ENCODE measurements at places on chromosomes 12 and 14.

DNA sequence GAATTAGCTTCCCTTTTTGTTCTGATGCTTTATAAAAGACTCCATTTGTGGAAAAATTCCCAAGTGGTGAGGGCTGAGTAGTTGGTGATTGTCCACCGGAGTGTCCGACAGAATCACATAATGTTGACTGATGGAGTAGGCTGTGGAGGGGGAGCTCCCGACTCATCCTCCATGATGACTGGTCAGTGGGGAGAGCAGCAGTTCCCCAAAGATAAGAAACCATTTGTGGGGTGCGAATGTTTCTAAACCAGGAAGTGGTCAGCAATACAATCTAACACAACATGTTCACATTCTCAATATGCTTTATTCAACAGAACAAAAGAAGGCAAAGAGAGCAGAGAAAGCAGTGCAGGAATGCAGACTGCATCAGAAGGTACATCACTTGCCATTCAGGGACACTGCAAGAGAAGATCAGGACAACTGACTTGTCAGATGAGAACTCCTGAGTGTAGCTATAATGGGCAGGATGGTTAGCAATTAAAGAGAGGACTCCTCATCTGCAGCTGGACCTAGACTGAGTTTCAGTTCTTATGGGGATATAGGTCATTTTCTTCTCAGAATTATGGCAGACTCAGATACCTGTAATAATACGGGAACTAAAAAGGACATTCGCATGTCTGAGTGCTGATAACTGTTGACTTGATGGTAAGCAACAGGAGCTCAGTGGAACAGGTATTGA lies 5.4 kb downstream of the KRT6B start:
- no peak for DNase-seq

DNA sequence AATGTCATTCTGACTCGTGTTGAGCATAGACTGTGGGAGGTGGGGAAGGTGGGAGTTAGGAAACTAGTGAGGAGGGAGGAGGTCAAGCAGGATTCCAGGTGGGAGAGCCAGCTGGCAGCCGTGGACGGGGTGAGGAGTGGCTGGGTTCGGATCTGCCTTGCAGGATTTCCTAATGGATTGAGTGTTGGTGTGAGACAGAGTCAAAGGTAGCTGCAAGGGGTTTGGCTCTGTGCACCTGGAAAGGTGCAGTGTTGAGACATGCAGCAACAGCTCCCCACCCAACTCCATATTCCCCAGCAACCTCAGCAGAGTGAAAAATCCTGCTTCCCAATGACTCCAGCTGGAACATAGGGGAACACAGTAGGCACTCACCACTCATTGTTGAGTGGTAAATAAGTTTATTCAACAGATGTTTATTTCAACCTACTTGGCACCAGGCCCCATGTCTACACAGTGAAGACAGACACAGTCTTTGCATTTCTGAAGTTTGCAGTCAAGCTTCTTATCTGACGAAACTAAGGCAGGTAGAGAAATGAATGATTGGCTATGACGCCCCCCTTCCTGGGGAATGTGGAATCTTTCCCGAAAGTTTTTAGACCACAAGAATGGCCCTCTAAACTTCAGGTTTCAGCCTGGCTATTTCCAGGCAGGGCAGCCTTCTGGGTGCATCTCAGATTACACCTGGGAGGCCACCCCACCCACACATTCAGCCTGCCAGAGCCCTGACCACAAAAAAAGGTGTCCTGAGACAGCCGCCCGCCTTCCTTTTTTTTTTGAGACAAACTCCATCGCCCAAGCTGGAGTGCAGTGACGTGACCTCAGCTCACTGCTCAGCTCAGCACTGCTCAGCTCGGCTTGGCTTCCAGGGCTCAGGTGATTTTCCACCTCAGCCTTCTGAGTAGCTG lies 37.9 kb upstream of the PLEKHG6 start:
- DNase-seq, result no peak

- DNase-seq, result no peak
Observed at GRCh38 chr12:128519426-128519825, 252.5 kb downstream of the TMEM132C start.

GRCh38 chr12:88401155-88401554 lies 179.1 kb downstream of the KITLG start:
- no peak for DNase-seq

DNA sequence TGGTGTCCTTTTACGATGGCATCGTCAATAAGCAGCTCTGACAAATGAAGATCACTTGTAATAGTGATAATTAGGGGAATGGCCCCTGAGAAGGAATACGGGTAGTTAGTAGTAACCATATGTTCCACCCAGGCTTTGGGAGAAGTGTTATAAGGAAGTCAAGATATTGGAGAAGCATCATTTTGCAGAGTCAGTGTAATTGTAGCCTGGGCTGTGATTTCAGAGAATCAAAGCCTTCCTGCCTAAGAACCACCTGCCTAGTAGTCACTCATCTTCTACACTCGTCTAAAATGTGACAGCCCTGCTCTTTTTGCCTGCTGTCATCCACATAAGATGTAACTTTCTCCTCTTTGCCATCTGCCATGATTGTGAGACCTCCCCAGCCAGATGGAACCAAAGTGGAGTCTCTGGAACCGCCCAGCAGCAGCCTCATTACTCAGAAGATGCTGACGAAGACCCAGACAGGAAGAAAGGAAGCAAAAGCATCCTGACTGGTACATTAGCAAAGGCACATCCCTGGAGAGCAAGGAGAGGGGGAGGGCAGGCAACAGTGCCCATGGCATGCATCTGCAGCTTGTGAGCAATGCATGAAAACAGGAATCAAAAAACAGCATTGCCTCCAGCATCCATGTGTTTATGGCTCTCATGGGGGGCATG lies 12.6 kb upstream of the EDDM3A start:
- no peak for DNase-seq

GRCh38 chr12:28066879-28067278 lies 94.3 kb upstream of the PTHLH start:
- no peak for DNase-seq

DNA sequence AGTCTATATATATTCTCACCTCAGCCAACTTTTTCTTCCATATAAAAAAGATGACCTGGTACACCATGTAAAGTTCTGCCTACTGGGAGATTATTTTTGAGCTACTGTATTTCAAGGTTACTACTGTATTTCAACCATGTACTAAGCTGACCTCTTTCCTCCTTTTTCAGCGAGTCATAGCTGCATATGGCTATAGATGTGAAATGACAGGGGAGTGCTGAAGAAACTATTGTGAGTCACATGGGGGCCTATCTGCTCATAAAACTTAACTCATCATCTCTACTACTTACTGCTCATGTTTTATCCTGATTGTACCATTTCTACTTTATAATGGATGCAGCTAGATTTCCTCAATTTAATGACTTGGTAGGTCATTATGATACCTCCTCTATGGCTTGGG lies 571.4 kb upstream of the ATP2B1 start:
- DNase-seq, result no peak

DNA sequence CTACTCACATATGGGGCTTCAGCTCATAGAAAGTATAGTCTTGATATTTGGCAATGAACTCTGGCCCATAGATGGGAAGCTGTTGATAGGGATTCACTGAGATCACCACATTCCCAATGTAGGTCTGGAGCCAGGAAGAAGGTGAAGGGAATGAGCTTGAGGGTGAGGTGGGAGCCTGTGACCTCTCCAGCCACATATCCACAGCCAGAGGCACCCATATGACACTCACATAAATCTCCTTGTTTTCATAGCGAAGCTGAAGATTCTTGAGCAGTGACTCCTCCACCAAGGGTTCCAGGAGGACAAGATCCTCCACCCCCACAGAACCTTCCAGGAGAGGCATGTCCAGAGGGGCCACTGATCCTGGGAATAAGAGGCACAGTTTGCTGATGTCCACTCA lies 1.9 kb downstream of the MYO1A start:
- no peak for DNase-seq

DNA sequence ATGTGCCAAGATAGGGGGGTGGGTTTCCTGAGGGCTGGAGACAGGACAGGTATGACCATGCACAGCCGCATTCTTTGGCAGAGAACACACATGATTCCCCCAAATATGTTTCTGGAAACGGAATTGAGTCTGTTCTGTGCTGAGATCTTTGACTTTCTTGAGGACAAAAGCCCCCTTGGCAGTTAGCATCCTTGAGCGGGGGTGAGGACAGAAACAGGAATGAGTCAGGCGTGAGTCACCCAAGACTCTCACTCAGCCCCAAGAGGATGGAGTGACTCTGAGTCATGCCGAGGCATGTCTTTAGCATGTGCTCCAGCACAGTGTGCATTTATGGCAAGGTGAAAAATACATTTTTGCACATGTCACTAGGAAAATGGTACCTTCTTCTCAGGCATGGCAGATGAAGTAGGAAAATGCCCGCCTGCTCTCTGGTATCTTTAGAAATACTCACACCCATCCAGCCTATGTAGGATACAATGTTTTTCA lies 52.1 kb downstream of the DAD1 start:
- DNase-seq, result peak; percentile 66

- DNase-seq, result no peak
Observed at GRCh38 chr14:35682802-35683201, 126.3 kb downstream of the RALGAPA1 start.

DNA sequence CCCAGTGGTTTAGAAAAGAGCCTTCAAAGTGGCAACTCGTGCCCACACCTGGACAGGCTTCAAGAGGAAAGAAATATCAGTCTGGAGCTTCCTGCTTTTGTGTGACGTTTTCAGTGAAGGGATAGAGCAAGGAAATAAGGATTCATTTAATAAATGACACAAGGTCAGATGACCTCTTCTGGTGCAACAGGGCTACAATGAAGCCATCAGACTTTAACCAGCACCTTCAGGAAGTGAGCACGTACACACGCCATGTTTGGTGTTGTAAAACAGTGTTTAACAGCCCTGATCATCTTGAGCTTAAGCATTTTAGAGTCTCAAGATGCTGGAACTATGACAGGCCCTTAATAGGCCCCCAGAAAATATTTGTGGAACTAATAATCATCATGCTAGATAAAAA lies 59.1 kb downstream of the CCDC60 start:
- no peak for DNase-seq

- DNase-seq, result no peak
Observed at GRCh38 chr12:1594006-1594260, 448 bp downstream of the FBXL14 start.

DNA sequence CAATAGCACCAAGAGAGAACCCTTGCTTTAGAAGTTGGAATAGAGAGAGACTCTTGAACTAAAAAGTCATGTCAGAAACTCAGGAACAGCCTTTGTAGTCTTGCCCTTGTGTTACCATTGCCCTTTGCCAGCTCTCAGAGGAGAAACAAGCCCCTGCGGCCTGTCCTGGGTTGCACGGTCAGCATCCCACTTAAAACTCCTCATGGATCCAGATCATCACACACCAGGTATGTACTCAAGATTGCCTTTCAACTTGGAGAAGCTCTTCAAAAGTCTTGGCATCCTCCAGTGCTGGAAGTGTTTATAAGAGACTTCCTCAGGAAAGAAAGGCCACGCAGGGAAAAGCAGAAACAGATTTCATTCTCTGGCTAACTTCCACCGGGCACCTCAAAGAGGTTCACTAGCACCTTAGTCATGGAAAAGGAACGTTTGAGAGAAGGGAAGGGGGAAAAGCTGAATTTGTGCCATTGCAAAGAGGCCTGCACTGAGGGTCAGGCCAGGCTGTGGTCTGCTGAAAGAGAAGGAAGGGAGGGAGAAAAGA lies 594.2 kb downstream of the MED13L start:
- DNase-seq, result no peak

- no peak for DNase-seq
Observed at GRCh38 chr12:79873201-79873600, 61.7 kb downstream of the PPP1R12A start.

DNA sequence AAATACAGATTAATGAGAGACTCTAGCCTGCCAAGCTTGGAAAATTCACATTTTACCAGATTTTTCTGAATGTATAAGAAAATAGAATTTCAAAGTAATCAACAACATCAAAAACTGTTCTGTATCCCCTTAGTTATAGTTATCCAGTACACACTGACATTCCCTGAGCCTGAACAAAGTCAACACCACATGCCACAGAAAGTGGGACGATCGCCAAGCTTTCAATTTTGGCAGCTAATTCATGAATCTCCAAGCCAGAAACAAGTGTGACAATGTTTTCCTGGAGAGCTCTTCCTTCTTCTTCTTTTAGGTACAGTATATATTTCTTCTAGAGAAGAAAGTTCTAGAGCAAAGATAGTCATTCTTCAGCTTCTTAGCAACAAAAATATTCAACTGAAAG lies 290.2 kb downstream of the PRKD1 start:
- no peak for DNase-seq

DNA sequence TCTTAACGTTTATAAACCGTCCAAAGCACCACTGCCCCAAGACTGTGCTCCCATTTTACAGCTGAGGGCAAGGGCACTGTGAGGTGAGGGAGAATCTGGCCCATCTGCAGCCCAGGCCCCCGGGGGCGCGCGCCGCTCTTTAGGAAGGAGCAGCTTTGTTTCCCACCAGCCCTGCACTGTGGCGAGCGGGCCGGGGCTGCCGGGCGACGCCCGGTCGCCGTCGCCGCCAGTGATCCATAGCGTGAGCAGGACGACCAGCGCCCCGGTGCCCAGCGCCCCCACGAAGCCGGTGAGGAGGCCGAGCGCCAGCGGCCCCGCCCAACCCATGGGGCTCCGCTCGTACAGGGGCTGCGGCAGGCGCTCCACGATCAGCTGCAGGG lies 34.6 kb downstream of the FIGNL2 start:
- DNase-seq, result no peak

- DNase-seq, result no peak
Observed at GRCh38 chr14:68937471-68938270, 41.4 kb downstream of the ACTN1 start.

DNA sequence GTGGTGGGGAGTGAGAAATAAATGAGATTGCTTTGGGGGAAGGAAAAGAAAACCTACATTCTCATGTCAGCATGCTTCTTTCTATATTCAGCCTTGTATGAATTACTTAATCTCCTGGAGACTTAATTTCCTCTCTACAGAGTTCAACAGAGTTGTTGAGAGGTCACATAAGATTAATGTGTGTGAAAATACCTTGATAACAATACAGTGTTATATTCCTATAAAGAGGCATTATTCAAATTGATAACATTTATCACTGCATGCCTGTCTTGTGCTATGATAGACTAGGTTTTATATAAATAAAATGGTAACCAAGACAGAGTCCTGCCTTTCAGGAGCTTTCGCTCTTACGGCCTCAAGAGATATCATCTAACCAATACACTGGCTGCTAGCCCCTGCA lies 9.6 kb downstream of the FLRT2 start:
- DNase-seq, result no peak

GRCh38 chr14:105419195-105420091 lies at the start of gene MTA1:
TSS of gene MTA1 (plus strand) at chr14:105419827. CDS start at chr14:105420036, 209 bp downstream.
- DNase-seq, result peak; percentile 33

GRCh38 chr12:47120736-47121135 lies 41.0 kb upstream of the AMIGO2 start:
- no peak for DNase-seq

DNA sequence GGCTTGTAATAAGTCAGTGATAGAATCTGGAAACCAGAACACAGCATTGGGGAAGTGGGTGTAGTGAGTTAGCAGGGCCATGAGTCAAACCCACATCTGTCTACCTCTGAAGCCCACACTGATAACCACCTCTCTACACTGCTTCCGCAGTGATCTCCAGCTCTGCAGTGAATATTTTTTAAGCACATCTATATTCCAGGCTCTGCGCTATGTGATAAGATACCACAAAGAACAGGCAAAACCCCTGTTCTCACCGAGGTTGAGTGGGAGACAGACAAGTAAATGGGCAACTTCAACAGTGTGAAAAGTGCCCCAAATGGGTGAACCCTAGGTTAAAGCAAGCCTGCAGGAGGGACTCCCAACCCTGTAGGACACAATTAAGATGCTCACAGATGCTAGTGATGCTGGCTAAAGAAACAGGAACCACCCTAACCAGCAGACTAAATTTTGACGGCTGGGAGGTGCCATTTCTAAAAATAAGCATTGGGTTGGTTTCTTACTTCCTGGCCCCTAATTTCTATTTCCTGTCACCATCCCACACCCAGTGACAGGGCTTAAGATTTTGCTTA lies 375.0 kb downstream of the DPF3 start:
- no peak for DNase-seq

All from activated T-helper 1 cell treated with Interleukin-2 at 50 U/mL for 16 hours (primary cell).